Spinal cord (tissue), 10 donors: ENCODE measurements at places on chromosomes 2 and 18. TPM values are rescaled to one million over a fixed set of nuclear protein-coding genes. Genes with fewer than 3 reads are reported as not detected.
A peak's percentile ranks its signal among the peaks of the same experiment; 100 is the strongest.

DNA sequence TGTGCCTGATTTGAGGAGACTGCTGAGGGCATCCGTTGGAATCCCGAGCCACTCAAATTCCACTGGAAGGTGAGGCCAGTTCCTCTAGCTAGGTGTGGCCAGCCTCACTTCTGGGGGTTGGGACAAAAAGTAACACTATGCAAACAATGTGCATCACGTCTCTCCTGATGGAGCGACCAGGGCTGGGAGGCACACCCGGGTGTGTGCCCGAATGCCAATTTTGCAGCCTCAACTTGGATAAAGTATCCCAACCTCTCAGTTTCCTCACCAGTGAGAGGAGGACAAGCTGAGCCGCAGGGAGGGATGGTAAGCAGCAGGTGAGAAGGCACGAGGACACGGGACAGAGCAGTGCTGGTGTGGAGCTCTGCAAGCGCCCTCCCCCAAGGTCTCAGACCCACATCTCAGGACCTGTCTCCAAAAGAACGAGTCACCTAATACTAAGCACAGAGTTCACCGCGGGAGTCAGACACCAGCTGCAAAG lies 218.3 kb downstream of the HAUS1 start:
- no peak for DNase-seq

GRCh38 chr2:31475692-31476091 lies 61.1 kb upstream of the XDH start:
- DNase-seq, result peak; percentile 3

GRCh38 chr18:6058941-6059340 lies 163.6 kb upstream of the TMEM200C start:
- no peak for DNase-seq

DNA sequence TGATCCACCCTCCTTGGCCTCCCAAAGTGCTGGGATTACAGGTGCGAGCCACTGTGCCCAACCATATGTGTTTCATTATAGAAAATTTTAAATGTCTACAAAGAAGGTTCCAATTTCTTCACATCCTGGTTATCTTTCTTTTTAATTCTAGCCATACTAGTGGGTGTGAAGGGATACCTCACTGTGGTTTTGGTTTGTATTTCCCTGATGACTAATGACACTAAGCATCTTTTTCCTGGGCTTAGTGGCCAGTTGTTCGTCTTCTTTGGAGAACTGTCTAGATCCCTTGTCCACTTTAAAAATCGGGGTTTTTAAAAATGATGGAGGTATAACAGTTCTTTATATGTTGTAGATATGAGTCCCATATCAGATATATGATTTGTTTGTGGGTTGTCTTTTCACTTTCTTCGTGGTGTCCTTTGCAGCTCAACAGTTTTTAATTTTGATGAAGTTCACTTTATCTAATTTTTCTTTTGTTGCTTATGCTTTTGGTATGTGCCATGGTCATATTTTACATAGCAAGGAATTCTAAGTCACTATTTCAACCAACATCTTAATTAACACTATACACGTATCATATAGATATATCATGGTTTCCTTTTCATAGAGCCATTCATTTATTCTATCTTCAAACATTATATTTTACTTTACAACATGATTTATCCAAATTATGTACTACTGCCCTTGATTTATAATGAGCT lies 135.0 kb upstream of the RIOK3 start:
- no peak for DNase-seq

DNA sequence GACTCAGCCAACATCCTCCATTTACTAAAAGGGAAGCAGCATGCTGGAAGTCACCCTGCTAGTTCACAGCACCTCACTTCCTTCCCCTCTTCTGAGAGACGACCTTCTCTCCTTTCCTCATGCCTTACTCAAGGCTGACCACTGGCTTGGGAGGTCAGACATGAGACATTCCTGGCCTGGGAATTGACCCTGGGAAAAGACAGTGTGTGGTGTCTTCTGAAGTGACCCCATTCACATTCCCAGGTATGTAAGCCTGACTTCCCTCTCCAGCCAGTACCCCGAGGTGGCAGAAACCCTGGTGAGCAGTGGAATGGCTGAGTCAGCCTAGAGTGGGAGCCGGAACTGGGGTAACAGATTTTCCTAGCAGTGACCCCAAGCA lies 92.4 kb downstream of the PLB1 start:
- DNase-seq, result no peak

GRCh38 chr2:70977605-70978205 lies 725 bp upstream of the ANKRD53 start:
- no peak for DNase-seq

- DNase-seq, result no peak
These were observed 163.6 kb downstream of the AGPS start for GRCh38 chr2:177556153-177556552.

GRCh38 chr2:152518641-152519580 lies 183.9 kb downstream of the FMNL2 start:
- DNase-seq, result no peak

DNA sequence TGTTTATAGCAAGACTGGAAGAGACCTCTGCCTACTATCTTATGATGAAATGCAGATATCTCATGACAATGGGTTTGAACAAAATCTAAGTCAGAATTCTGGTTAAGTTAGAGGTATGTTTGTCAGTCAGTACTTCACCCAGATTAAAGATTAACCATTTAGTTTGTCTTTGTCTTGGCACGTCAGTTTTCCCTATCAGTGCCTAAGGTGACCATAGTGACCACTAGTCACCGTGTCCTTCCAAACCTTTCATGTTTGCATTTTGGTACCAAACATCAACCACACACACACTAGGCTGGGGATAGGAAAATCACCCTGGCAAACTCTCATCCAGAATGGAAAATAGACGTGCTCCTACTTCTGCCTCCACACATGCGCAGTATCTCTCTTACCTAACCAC lies 248.9 kb downstream of the PIEZO2 start:
- no peak for DNase-seq

- no peak for DNase-seq
These were observed 15.7 kb downstream of the CRIM1 start for GRCh38 chr2:36371070-36371874.

DNA sequence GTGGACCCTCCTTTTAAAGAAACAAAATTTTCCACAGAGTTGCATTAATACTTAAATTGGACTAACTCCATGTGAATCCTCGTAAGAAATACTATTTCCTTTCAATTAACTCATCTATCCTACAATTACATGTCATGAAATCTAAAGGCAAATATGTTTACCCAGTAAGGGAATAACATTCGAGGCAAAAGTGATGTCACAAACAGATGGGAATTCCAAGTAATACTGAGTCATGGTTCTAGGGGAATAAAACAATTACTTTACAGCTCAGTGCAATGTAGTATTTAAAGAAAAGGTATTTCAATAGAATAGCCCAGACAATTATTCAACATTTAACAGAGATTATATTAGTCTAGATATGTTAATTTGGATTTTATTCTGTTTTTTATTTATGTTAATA lies 205.8 kb downstream of the ZNF385B start:
- DNase-seq, result no peak

DNA sequence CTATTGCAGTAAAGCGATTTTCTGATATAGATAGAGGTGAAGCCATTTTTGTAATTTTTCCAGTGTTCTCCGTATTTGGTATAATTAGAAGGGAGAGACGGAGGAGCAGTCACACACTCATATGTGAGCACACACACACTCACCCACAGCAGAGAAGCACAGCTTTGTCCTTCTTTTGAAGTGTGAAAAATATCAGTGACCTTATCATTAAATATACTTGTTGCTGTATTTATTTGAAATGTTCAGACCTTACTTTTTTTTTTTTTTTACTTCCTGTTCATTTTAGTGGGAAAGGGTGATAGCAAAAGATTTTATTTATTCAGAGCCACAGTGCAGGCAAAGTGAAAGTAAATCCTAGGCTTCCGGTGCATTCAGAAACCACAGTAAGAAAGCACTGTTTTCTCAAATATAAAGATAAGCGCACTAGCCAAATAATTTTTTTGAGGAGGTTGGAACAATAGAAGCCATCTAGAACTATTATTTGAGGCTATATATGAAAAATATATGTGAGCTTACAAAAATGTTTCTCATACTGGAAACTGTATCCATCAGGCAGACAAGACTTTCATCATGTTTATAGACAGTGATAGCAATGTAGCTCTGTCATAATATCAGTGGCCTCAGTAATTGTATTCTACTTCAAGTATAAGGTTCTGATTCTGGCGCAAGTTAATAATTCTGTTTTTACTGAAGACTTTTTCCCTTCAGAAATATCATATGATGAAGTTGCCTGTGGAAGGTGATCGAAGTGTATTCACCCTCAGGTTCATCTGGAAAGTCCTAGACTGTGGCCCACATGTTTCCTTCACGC lies 37.2 kb downstream of the TSHZ1 start:
- DNase-seq, result peak; percentile 70

DNA sequence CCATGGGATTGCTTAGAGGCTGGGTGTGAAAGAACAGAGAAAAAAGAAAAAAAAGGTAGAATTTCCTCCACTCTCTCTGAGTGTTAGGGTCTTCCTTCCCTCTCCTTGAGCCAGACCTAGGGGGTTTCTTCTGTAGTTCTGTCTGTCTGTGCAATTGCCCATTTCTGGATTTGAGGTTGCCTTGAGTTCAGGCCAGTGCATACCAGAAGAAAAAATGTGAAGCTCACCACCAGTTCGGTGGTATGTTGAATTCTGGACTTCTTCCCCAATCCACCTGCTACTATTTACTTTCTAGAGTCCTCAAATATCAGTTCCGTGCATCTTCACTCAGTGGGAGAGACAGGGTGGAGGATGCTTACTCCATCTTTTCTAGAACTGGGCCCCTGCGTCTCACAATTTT lies 15.3 kb upstream of the SELENOI start:
- DNase-seq, result no peak

- no peak for DNase-seq
These were observed 835.3 kb downstream of the EPHA4 start for GRCh38 chr2:220736778-220737177.

- no peak for DNase-seq
These were observed 339.2 kb downstream of the RNF144A start for GRCh38 chr2:7256377-7256776.

GRCh38 chr2:223108351-223109050 lies 56.5 kb downstream of the KCNE4 start:
- no peak for DNase-seq

DNA sequence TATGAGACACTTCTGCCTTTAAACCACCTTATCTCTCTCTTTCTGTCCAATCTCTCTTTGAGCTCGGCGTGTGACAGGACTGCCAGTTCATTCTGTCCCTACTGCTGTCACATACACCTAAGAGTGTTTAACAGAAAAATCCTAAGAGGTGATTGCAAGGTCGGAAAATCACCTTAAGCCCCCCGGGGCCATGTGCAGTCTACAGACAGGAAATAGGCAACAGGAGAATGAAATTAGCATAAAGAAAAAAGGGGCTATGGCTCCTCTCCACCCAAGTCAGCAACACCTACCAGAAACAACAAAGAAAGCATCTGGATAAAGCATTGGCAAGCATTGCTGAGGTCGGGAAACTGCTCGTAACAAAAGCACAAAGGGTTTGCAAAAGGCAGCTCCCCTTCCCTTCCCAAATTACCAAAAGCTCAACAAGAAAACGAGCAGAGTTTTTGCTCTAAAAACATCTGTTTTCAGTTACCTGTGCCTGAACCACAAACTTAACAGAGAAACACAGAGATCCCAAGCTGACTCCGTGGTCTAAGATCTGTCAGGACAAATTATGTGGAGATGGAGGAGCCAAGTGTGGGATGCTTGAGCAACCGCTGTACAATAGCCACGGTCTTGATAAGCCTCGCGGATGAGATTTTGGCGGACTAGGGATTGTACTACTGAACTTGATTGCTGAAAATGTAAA lies 30.4 kb downstream of the ANKRD44 start:
- DNase-seq, result no peak

DNA sequence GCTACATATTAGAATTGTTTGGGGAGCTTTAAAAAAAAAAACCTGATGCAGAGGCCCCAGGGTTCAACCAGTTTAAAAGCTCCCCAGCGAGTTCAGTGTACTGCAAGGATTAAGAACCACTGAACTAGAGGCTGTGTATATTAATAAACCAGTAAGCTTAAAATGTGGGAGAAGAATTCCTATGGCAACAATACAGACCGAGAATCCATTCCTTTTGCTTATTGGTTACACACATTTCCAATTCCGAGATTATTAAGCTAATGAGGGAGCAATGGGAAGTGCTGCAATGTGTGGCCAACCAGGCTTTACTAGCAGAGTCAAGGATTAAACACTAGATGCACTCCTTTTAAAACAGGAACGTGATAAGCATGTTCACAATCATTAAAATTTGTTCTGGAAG lies 204.4 kb downstream of the TDRD15 start:
- DNase-seq, result no peak

GRCh38 chr2:192195548-192196418 lies 1.1 kb upstream of the TMEFF2 start:
- DNase-seq, result peak; percentile 39

DNA sequence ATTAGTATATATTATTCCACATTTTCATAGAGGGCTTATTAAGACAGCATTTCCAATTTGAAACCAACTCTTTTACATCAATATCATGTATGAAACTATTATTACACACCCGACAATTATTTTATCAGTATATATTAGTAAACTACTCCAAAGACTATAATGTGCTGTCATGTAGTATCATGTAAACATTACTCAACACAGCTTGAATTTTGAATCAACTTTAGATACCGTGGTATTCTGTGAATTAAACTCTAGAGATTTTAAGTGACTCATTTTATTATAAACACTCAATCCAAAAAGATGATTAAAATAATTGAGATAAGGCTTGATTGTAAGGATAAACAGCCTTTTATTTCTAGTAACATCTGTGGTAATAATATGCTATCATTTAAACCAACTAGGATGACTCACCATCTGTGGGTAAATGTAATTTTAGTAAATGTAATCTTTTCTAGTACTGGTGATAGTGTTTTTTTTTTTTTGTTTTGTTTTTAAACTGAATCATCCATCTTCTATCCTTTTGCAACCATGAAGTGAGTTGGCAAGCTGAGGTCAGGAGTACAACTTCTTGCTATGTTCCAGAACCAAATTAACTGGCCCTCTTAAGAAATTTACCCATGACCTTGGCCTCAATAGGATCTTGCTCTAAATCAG lies 144.3 kb upstream of the SMAD7 start:
- DNase-seq, result no peak

WDR33 gene
- 40.3 TPM for polyA plus RNA-seq

ACMSD gene
- 0.40 TPM for polyA plus RNA-seq

ACKR3 gene
- 39.5 TPM for polyA plus RNA-seq

KRCC1 gene
- 37.1 TPM for polyA plus RNA-seq

SERPINB12 gene
- polyA plus RNA-seq, result not detected

UNC80 gene
- polyA plus RNA-seq, result 17.6 TPM

FEV gene
- polyA plus RNA-seq, result 0.14 TPM

SERPINB3 gene
- not detected for polyA plus RNA-seq

ABCG8 gene
- polyA plus RNA-seq, result 1.2 TPM

STAT4 gene
- 7.4 TPM for polyA plus RNA-seq

PDE1A gene
- 9.6 TPM for polyA plus RNA-seq

SMYD1 gene
- 0.42 TPM for polyA plus RNA-seq

EFEMP1 gene
- polyA plus RNA-seq, result 30.7 TPM

PCBP1 gene
- polyA plus RNA-seq, result 265 TPM

EPB41L3 gene
- polyA plus RNA-seq, result 157 TPM

ANKRD30B gene
- 2.2 TPM for polyA plus RNA-seq

ANO7 gene
- polyA plus RNA-seq, result 3.1 TPM

RNF144A gene
- polyA plus RNA-seq, result 71.1 TPM
